ENCODE measurements at places on chromosomes 13 and 19.
A peak's percentile ranks its signal among the peaks of the same experiment; 100 is the strongest.

- DNase-seq: no peak
These were observed 2.2 kb downstream of the NAXD start for GRCh38 chr13:110617321-110618072.

DNA sequence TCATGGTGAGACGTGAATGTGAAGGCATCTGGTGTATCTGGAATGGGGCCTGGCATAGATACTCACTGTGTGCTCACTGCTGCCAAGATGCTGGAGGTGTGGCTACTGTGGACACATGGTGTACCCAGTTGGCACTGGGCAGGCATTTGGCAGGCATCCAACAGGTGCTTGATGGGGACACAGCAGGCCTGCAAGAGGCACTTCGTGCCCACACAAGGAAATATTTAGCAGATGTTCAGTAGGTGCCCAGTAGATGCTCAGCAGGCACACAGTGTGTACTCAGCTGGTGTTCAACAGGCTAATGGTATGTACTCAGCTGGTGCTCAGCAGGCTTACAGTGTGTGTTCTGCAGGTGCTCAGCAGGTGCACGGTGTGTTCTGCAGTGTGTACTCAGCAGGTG, 14.2 kb downstream of the CRTC1 start:
- no peak for DNase-seq

GRCh38 chr19:3880471-3881271, at the start of gene ATCAY:
TSS of gene ATCAY (plus strand) at chr19:3880685. CDS start at chr19:3885768, 5,083 bp downstream.
- no peak for DNase-seq

DNA sequence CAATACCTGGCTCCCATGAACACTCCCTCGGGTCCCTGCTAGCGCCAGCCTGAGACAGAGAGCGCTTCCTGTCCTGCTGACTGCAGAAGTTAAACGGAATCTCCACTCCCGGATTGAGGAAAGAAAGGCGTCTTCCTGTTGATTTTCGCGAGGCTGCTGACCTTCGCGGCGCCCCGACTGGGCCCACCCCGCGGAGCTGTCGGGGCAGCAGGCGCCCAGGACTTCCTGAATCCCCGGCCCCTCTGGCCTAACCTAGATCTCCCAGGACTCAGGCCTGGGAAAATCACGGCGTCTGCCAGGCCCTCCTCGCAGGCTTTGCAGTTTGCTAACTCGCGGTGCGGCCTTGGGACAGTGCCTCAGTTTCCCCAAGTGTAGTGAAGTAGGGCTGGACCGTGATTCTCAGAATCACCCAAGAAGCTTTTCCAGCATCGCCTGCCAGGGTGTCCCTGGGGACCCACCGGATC, 108.8 kb downstream of the KCTD15 start:
- DNase-seq: no peak

- DNase-seq: no peak
These were observed 24.0 kb downstream of the ZNF564 start for GRCh38 chr19:12527034-12527836.

DNA sequence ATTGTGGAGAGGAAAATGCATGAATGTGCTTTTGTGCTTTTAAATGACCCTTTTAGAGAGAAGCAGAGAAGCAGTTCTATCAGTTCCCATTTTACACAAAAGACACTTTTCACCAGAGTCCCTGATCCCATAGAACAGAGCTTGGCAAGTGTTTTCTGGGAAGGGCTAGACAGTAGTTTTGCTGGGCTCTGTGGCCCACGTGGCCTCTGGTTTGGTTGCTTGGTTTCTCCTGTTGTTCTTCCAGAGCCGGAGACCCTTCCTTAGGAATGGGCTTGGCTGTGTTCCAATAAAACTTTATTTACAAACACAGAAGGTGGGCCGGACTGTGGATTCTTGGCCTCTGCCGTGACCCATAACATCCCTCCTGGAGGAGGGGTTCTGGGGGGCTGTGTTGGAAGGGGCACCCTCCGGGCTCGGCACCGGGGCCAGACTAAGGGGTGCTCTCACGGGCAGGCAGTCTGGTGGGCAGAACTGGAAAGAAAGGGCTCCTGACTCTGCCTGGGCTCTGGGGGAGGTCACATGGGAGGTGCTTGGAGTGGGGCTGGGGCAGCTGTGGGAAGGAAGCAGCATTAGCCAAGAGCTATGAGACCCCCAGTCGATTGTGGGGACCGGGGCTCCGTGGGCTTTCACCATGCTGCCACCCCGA, 3.2 kb downstream of the SPPL2B start:
- peak; percentile 50 for DNase-seq

DNA sequence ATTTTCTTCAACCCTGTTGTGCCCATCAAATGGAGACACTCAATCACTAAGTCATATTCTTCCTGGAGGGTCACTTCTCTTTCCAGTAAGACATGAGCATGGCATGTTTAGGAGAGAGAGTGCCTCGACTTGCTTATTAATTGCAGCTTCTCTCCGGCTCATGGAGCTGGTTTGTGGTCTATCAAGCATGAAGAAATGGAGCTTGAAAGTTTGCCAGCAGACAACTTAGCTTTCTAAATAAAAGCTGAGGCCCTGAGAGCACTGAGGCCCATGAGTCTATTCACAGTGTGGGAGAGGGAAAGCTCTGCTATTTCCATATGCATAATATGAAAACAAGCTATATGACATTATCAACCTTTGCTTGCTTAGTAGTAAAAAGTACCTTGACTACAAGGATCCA, 378.5 kb downstream of the FGF9 start:
- no peak for DNase-seq

- DNase-seq: no peak
These were observed 1.9 kb downstream of the RETN start for GRCh38 chr19:7670790-7671189.

DNA sequence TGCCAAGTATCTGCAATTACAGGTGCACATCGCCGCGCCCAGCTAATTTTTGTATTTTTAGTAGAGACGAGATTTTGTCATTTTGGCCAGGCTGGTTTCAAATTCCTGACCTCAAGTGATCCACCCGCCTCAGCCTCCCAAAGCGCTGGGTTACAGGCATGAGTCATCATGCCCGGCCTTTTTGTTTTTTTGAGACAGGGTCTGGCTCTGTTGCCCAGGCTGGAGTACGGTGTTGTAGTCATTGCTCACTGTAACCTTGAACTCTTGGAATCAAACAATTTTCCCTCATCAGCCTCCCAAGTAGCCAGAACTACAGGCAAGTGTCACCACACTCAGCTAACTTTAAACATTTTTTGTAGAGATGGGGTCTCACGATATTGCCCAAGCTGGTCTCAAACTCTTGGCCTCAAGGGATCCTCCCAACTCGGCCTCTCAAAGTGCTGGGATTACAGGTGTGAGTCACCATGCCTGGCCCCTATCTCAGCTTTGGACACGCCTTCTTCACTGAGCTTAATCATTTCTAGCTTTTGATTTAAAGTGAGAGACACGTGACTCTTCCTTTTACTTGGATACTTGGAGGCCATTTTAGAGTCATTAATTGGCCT, 4.0 kb upstream of the IRGC start:
- DNase-seq: no peak

- no peak for DNase-seq
These were observed 172.9 kb downstream of the KCTD12 start for GRCh38 chr13:76713280-76713679.
